ENCODE measurements at places on chromosomes 5 and 9.
A peak's percentile ranks its signal among the peaks of the same experiment; 100 is the strongest.

DNA sequence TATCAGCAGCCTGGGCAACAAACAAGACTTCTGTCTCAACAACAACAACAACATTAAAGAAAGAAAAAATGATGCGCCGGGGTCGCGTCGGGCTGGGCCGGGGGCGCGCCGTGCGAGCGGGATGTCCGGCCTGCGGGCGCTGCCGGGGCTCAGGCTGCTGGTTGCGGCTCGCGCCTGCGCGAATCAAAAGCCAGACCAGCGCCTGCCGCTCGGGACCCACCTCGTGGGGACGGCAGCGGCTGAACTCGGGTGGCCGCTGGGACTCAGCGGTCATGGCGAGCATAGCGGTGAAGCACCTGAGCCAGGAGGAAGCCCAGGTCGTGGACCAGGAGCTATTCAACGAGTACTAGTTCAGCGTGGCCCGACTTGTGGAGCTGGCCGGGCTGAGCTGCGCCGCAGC lies 11.9 kb upstream of the NHP2 start:
- DNase-seq = no peak

DNA sequence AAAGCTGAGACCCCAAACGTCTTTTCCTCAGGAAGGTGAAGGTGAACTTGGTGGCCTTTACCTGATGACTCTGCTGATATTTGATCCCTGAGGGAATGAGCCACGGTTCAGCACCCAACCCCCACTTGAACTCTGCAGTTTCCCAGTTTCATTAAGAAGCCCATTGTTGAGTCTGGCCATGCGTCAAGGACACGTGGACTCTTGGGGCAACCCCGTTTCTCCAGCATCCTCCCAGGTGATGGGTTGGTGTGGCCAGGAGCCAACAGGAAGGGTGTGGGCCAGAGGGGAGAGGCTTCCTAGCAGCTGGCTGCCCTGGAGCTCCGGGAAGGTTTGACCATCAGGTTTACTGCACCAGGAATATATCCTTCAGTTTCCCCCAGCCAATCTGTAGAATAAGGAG lies 59.5 kb upstream of the GNE start:
- no peak for DNase-seq

DNA sequence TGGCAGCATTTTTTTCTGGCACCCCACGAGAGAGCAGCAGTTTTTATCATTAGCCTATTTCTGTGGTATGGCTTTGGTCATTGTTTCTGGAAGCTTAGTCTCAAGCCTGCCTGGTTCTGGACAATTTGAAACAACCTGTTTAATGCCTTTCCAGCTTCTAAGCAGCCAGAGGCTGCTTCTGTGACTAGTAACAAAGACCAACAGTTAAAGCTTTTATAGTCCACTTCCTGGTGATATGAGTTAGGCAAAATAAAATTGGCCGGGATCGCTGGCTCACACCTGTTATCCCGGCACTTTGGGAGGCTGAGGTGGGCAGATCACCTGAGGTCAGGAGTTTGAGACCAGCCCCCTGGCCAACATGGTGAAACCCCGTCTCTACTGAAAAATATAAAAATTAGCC lies 24.0 kb downstream of the LYRM7 start:
- no peak for DNase-seq

- no peak for DNase-seq
These were observed 13.7 kb downstream of the PITX1 start for GRCh38 chr5:135020111-135020895.

GRCh38 chr5:132746954-132747615 lies at the start of gene CCNI2:
Gene CCNI2, plus strand, starts transcription at chr5:132747426. Its CDS starts 70 bp downstream, at chr5:132747496.
- no peak for DNase-seq

DNA sequence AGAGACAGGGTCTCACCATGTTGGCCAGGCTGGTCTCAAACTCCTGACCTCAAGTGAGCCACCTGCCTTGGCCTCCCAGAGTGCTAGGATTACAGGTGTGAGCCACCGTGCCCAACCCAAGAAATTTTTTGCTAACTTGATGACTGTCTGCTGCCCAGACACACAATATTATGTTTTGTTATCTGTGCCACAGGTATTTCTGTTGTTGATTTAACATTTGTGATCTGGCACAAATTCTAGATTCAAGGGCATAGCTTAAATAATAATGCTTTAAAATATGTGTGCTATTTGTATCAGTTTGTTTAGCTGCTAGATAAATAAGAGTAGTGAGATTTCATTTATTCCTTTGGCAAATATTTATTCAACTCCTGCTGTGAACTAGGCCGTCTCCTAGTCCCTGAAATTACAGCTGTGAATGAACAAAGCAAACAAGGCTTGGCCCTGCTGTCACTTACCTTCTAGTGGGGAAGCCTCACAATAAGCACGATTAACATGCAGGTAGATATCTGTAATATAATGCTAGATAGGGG lies 35.3 kb downstream of the GAPVD1 start:
- DNase-seq = no peak

- no peak for DNase-seq
These were observed 64.4 kb upstream of the CACNA1B start for GRCh38 chr9:137813167-137813566.

DNA sequence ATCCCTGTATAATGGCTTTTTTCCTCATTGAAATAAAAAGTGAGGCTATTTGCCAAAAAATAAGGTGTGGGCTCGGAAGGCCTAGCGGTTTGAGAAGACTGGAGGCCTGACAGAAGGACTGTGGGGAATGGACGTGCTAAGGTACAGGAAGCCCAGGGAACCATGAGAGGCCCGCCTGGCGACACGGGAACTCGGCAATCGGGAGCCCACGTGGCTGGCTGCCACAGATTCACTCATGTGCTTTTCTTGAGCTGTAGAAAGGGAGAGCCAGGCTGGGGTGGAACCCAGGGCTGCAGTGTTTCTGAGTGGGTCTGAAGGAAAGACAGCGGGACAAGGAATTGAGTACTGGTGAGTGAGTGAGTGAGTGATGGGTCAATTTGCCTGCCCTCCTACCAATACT lies 11.9 kb upstream of the DDX41 start:
- DNase-seq = no peak

DNA sequence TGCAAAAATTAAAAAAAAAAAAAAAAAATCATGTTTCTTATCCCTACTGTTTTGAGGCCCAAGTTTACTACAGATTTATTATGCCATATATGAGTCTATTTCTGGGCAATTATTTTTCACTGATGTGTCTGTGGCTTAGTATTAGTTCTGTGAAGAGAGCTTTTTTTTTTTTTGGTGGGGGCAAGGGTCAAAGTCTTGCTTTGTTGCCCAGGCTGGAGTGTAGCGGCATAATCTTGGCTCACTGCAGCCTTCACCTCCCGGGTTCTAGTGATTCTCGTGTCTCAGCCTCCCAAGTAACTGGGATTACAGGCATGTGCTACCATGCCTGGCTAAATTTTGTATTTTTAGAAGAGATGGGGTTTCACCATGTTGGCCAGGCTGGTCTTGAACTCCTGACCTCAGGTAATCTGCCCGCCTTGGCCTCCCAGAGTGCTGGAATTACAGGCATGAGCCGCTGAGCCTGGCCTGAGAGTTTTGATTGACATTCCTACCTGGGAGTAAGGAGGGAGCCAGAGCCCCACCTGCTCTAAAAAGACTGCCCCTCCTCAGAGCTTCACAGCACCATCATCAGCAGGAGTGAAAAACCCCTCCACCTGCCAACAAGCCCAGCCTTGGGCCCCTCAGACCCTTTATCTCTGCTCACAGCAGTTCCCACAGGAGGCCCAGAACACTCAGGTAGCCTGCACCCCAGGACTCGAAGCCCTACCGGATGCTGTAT lies 36.1 kb upstream of the JADE2 start:
- no peak for DNase-seq

DNA sequence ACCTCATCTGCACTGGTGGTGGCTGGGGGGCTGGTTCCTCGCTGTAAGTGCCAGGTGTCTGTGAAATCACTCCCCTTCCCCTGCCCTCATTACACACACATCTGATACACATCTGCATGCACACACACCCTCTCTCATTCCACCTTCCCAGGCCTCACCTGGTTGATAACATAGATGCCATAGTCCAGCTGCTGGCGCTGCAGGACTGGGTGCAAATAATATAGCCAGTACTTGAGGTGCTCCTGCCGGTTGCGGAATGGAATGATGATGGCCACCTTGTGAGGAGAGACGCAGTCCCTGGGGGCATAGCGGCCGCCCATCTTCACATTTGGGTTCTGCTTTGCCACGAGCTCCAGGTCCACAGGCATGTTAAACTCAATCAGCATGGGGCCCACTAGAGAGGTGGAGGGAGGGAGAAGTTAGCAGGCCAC lies 32.1 kb downstream of the B4GALT1 start:
- no peak for DNase-seq

DNA sequence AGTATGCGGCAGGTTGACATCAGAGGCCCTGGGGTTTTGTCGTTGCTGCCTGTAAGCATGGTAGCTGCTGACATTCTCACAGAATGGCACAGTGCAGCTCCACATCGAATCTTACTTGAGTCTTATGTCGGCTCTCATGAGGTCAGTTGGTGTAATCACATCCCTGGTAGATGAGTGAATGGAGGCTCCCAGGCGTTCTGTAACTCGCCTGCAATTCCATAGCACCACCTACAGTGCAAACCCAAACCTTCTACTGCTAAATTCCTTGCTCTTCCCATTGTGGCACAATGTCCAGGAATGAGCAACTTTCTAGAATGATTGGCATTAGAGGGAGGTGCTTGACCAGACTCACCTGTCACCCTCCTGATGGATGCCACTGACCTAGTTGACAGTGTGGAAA lies 578.4 kb downstream of the CCDC171 start:
- no peak for DNase-seq

DNA sequence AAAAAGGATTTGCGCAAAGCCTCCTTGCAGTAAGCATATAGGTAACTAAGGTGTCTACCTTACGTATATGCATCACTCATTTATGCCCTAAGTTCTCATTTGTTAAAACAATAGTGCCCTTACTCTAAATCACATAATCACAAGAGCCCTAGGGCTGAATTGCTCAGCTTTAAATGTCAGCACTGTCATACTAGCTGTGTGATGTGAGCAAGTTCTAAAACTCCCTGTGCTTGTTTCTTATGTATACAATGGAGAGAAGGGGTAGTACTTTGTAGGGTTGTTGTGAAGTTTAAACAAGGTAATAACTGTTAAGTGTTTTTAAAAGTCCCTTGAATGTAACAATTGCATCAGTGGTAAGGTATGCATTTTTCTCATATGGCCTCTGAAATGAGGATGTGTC lies 169.5 kb upstream of the DMRT1 start:
- no peak for DNase-seq

DNA sequence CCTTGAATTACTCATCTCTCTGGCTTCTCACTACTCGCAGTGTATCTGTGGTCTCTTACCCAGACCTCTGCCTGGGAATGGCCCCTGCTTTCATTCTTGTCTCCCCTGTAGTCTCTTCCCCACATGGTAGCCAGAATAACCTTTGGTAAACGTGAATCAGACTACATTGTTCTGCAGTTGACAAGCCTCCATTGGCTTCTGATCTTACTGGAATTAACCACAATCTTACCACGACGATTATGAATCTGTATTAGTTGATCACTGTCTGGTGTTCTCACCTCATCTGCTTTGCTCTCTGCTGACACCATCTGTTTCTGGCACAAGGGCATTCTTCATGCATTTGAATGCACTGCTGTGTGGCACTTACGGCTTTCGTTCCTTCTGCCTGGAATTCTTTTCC lies 781.2 kb downstream of the MTRR start:
- no peak for DNase-seq

GRCh38 chr9:28899267-28899666 lies 1326.0 kb upstream of the C9orf72 start:
- DNase-seq = no peak

- DNase-seq = no peak
These were observed 7.4 kb upstream of the UBAC1 start for GRCh38 chr9:135968601-135969000.

DNA sequence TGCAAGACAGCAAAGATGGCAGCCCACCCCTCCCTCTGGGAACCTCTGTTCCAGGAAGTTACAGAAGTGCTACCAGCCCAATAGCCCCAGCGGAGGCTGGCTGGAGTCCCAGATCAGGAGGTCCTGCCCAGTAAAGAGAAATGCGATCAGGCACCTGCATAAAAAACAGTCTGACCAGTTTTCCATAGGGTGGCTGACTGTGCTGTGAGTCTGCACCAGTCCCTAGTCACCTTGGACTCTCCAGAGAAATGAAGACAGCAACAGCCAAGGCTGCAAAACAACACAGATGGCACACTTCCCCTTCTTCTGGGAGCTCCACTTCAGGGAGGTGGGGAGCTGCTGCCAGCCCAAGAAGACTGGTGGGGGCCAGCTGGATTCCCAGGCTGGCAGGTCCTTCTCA lies 265.5 kb upstream of the PCSK5 start:
- no peak for DNase-seq

DNA sequence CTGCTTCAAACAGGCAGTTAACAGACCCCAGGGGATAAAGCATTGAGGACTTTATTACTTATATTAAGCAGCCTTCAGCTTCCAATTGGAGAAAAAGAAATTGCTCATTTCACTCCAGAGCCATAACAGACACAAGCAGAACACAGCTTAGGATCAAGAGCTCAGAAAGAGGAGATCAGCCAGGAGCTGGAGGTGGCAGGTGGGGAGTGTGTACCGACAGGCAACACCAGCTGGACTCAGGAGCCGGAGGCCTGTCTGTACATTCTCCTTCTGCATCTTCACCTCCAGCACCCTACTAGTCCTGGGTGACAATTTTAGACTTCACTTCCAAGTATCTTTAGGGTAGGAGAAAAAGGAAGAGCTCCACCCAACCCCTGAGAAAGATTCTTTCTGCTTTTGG lies 35.8 kb downstream of the NRG2 start:
- DNase-seq = no peak

GRCh38 chr5:66854416-66854815 lies 258.2 kb downstream of the MAST4 start:
- DNase-seq = peak; percentile 71

DNA sequence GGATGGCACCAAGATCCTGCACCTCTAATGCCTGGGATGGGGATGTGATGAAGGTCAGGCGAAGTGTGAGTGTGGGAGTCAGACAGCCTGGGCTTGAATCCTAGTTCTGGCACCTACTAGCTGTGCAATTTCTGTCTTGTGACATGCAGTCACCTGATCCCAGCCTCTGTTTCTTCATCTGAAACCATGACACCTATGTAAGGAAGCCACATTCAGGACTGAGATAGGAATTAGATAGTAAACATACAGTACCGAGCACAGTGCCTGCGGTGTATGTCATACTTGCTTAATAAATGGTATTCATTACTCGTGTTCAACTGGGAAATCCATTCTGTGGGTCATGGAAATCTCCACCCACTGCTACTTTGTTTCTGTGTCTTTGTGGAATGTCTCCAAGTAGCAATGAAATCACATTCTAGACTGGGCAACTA lies 140.6 kb upstream of the STC2 start:
- DNase-seq = no peak

DNA sequence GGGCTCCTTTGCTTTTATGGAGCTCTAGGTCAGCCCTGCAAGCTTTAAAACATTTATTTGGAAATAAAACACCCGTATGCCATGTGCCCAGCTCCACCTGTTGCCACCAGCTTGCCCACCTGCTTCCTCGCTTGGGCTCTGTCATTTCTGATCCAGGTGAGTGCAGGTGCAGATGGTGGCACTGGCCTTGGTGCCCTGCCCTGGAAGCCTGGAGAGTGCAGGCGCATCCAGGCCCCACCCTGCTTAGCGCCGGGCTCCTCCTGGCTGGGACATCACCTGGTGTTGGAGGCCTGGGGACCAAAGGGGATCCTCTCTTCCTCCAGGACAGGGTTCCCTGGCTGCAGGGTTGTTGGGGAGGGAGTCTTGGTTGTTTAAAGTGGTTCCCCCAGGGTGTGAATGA lies 35.8 kb downstream of the WNK2 start:
- DNase-seq = no peak
